ENCODE measurements at places on chromosomes 4 and X.

GRCh38 chrX:75086731-75087195, 69.3 kb downstream of the ABCB7 start:
- DNase-seq: no peak

DNA sequence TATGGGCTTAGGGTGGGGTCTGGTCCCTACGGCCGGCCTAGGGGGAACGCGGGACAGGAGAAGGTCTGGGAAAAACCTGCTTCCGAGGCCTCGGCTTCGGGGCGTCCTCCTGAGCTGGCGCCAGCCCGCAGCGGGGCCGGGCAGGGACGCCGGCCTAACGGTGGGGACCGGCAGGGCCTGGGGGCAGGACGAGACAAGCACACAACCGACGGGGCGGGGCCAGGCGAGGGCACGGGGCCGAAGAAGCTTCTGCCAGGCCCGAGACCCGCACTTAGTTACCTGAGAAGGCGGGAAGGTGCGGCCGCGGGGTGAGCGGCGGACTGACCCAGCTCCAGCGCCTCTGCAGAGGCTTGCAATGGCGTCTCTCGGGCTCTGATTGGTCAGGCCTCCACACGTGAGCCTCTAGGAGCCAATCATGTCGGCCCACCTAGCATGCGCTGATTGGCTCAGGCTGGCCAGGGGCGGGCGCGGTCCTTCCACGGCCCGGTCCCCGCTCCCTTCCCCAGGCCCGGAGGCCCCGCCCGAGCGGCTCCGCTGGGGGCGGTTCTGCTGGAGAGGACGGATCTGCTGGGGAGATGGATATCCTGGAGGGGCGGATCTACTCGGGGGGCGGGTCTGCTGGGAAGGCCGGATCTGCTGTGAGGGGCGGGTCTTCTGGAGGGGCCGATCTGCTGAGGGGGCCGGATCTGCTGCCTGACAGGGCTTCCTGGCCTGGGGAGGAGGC, 44.3 kb downstream of the CPLX1 start:
- DNase-seq: peak; percentile 98

GRCh38 chrX:10015355-10015722, 48.2 kb downstream of the CLDN34 start:
- DNase-seq: no peak

GRCh38 chr4:173990126-173990868, 293.2 kb downstream of the FBXO8 start:
- DNase-seq: no peak

- no peak for DNase-seq
Measured at GRCh38 chr4:48321312-48321711, 20.0 kb upstream of the SLAIN2 start.

DNA sequence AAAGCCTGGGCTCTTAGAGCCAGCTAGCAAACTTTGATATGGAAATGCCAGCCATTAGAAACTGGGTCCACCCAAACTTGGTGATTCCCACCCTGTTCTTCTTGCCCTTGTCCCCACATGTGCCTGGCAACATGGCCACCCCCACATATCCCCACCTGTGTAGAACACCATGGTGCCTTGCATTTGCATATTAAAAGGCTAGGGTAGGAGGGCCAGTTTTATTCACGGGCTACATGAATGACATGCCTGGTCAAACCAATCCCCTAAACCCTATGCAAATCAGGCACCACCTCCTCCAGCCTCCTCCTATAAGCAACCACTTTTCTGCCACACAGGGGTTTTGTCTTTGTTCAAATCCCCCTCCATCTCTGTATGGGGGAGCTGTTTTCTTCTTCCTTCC, 104.9 kb downstream of the CLNK start:
- DNase-seq: no peak

GRCh38 chrX:38632516-38632915, 71.2 kb downstream of the TSPAN7 start:
- DNase-seq: no peak

- no peak for DNase-seq
Measured at GRCh38 chrX:9482408-9482807, 17.6 kb downstream of the TBL1X start.

DNA sequence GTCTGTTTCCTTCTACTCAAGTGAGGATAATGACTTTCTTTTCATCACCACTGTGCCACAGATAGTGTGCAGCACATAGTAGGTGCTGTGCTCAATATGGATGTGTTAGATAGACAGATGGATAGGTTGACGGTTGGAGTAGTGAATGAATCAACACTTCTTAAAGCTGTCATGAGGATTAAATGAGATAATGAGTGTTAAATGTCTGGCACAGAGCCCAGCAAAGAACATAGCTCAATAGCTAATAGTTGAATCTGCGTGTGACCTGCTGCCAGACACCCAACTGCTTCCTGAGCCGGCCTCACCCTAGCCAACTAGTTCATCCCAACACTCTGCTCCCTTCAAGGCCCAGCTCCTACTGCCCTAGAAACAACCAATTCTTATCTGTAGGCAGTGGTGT, 67.7 kb upstream of the PJA1 start:
- no peak for DNase-seq

DNA sequence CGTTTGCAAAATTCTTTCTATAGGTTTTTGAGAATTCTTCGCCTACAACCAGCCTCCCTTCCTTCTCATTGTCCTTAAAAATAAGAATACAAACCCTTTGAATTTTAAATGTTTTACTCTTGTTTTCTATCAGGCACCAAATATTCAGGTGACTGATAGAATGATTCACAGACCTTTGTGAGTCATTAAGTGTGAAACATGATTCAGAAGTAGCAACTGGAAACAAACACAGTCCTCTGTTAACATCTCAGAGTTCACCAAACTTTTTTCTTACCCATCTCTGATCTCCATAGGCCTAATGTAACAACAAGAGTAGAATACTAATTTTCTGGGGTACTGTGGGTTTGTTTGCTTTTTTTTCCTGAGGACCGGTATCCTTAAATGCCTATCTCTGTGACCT, 63.4 kb upstream of the MAB21L2 start:
- DNase-seq: no peak

DNA sequence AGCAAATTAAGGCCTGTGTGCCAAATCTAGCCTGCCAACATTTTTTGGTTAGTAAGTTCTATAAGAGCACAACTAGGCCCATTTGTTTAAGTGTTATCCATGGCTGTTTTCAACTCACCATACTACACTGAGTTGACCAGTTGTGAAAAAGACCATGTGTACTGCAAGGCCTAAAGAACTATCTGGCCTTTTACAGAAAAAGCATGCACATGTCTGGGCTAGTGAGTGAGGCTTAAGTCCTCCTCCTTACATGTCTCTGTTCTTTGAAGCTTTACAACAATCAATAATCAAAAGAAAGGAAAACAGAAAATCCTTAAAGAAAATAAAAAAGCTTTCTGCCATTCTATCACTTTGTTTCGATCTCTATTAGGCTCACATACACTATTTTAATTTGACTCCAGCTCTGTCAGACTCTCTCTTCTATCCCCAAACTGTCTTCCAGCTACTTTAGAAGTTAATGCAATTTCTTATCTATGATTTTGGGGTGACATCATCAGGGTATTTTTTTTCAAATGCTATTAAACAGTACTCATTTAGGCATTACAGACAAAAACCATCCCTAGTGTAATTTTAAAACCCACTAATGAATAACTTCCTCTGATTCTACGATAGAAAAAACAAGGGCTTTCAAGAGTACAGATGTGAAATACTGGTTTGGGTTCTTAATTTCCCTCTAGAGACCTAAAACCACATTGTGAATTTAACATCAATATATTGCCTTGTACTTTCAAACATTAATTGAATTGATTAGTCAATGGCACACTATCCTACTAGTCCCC, 161.8 kb downstream of the MAB21L2 start:
- no peak for DNase-seq

DNA sequence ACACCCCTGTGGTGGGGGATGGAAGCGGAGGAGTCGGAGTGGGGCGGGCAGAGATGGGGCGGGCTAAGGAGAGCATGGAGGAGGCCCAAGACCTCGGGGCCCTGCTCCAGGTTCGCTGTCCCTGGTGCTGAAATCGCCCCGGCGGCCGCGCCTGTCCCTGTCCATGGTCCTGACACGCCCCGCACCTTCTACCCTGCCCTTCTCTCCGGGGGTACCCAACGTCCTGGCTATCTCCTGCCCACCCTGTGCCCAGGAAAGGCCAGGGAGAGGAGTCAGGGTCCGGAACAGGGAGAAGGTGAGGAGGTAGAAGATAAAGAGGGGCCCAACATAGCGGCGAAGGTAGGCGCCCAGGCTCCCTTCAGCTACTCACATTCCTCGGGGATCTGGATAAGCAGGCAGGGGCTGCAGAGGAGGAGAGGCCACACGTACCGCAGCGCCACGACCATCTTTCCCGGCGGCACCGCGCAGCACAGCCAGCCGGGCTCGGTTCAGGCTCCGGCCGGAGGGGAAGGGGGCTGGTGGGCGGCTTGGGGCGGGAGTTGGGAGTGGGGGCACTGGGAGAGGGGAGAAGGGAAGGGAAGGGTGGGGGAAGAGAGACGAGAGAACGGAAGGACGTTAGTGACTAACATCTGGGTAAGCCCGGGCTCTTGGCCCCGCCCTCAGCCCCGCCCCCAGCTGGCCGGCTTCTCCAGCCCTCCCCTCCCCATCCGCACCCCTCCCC, 10.4 kb downstream of the L1CAM start:
- peak; percentile 40 for DNase-seq

- no peak for DNase-seq
Measured at GRCh38 chrX:15376956-15377355, 7.3 kb downstream of the VEGFD start.

DNA sequence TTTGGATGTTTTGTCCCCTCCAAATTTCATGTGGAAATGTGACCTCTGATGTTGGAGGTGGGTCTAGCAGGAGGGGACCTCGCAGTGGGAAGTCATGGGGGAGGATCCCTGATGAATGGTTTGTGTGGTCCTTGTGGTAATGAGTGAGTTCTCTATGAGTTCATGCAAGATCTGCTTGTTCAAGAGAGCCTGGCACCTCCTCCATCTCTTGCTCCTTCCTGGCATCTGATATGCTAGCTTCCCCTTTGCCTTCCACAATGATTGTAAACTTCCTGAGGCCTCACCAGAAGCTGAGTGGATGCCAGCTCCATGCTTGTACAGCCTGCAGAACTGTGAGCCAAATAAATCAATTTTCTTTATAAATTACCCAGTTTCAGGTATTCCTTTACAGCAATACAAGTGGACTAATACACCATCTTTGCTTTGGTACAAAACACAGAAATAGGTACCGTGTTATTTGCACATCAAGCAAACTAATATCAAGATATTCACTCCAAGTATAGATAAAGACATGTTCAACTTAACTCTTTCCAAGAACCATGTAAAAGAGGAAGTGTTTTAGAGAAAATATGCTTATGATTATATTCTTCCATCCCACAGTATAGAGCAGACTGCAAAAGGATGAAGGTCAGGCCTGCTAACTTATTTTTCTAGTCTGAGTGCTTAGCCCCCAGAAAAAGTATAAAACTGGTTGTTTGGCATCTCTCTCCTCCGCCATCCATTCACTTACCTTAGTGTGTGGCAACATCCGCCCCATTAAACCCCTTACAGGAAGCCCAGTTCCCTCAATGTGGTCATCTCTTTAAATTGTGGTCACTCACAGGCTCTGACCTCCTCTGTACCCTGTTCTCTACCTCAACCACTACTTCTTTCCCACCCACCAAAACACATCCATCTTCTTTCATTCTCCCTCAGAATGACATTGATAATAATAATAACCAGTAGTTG, 6.7 kb downstream of the ARAP2 start:
- no peak for DNase-seq

DNA sequence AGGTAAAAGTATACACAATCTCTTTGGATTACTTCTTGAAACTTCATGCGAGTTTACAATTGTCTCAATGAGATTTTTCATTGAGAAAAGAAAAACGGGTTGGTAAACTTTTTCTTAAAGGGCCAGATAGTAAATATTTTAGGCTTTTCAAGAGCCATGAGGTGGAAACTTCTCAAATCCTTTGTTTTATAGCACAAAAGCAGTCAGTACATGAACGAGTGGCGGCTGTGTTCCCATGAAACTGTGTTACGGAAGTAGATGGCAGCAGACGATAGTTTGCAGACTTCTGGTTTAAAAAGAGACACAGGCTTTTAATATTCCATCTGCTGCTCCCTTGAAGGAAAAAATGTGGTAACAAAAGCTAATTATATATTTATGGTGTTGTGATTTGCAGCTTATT, 332.0 kb downstream of the TENM3 start:
- no peak for DNase-seq

GRCh38 chr4:15902746-15903145, 35.8 kb downstream of the FGFBP1 start:
- DNase-seq: no peak

DNA sequence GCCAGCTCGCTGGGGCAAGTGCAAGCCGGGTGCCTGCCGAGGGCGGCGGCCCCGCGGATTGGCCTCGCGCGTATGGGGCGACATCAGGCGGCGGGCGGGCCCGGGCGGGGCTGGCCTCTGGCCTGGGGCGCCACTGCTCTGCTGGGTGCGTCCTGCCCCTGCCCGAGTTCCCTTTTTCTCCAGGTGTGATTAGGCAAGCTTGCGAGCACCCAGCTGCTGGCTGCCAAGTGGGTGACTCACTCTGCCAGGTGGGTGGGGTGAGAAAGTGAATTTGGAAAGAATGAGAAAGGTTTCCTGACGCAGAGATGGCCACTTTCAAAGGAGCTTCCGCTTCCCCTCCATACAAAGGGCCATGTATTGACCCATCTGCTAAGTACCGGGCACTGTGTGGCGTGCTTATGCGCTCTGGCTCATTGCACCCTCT, 32.5 kb downstream of the FGFBP1 start:
- no peak for DNase-seq

- DNase-seq: no peak
Measured at GRCh38 chr4:41763729-41764128, 15.2 kb upstream of the PHOX2B start.

DNA sequence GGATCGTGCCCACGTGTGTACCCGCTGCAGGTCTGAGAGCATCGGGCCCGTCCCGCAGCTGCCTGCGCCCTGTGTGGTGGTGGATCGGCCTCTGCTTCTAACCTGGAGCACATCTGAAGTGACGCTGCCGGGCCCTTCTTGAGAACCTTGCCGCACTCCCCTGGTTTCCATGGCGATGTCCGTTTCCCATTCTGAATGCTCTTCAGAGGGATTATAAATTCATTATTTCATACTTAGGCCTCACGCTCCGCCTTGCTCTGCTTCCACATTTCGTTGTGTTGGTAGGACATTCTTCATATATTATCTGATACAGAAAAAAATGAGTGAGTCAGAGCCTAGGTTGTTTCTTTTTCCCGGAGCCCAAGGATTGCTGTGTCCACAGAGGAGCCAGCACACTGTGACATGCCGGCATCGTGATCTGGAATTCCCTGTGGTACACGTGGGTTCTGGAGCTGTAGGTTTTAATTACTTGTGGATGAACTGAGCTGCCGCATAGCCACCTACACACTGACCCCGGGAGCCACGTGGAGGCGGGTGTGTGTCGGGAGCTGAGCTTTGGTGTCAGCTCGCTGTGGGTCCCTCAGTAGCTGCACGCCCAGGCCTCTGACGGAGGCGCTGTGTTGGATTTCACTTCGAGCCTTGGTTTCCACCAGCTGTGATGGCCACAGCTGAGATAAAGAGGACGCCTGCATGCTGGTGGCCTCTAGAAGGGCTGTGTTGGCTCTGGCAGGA, 63.4 kb downstream of the PSAPL1 start:
- DNase-seq: no peak
